ENCODE measurements at places on chromosomes 7 and 10.

DNA sequence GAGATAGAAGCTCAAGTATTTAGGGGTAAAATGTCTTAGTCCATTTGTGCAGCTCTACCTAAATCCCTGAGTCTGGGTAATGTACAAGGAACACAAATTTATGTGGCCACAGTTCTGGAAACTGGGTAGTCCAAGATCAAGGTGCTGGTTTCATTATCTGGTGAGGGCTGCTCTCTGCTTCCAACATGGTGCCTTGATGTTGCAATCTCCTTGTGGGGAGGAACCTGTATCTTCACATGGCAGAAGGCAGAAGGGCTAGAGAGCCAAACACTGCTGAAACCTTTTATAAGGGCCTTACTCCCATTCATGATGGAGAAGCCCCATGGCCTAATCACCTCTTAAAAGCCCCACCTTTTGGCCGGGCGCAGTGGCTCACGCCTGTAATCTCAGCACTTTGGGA is 8.7 kb upstream of the BAZ1B start:
- DNase-seq, result no peak

- DNase-seq, result no peak
Measured at GRCh38 chr7:1947586-1948217, 277.6 kb downstream of the ELFN1 start.

DNA sequence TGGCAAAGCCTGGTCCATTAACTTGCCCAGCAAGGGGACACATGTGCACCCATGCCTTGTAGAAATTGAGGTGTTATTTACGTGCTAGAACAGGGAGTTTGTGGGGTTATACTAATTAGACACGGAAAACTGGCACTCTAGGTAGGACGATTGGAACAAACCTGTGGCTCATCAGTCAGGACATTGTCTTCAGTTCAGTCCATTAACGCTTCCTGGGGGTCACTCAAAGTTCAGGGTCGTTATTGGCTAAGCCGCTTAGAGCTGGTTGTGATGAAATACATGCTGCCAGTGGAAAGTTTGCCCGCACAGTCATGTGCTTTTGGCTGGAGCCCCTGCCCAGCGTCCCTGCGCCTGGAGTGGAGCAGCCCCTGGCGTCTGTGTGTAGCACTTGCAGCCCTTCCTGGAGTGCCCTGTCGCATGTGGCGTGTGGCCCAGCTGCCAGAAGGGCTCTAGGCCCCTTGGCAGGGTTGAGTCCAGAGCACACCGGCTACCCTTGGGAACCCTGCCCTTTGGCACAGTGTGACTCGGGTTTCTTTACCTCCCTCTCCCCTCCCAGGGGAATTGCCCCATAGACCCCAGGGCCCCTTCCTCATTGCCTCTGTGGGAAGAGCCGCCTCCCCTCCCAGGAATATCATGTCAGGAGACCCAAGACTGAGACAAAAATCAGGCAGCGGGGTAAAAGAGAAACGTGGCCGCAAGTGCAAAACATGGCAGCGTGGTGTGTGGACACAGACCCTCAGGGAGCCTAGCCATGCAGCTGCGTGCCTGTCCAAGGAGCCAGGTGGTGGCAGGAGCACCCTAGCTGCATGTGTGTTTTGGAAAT is 9.8 kb downstream of the ZNF775 start:
- DNase-seq, result peak; percentile 86

GRCh38 chr10:43681220-43681619 is 32.5 kb upstream of the ZNF32 start:
- no peak for DNase-seq

GRCh38 chr10:6124666-6125065 is 35.8 kb downstream of the RBM17 start:
- no peak for DNase-seq

GRCh38 chr10:85614566-85614965 is 752.0 kb downstream of the GRID1 start:
- no peak for DNase-seq

GRCh38 chr10:98096316-98096715 is 38.1 kb upstream of the R3HCC1L start:
- DNase-seq, result no peak

GRCh38 chr7:29424295-29424983 is 139.2 kb upstream of the PRR15 start:
- DNase-seq, result no peak

DNA sequence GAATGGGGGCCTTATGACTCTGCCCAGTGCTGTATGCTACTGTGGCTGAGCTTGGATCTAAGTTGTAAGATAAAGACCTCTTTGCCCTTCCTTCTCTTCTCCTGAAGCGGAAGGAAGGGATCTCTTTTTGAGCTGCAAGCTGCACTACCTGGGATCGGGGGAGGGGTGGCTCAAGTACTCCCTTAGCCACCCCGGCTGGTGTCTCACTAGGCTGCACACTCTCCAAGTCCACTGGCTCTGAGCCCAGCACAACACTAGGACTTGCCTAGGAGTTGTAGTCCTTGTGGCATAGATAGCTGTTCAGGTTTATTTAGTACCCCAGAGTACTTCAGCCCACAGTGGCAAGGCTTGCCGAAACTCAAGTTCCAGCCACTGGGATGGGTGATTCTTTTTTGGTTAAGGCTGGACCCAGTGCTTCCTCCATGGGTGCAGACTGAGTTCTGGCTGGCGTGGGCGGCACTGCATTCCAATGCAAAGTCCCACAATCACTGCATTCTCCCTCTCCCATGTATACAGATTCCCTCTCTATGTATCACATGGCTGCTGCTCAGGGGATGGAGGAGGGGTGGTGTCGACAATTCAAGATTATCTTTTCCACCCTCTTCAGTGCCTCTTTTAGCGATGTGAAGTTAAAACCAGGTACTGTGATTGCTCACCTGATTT is 76.2 kb upstream of the SLC25A13 start:
- peak; percentile 34 for DNase-seq

DNA sequence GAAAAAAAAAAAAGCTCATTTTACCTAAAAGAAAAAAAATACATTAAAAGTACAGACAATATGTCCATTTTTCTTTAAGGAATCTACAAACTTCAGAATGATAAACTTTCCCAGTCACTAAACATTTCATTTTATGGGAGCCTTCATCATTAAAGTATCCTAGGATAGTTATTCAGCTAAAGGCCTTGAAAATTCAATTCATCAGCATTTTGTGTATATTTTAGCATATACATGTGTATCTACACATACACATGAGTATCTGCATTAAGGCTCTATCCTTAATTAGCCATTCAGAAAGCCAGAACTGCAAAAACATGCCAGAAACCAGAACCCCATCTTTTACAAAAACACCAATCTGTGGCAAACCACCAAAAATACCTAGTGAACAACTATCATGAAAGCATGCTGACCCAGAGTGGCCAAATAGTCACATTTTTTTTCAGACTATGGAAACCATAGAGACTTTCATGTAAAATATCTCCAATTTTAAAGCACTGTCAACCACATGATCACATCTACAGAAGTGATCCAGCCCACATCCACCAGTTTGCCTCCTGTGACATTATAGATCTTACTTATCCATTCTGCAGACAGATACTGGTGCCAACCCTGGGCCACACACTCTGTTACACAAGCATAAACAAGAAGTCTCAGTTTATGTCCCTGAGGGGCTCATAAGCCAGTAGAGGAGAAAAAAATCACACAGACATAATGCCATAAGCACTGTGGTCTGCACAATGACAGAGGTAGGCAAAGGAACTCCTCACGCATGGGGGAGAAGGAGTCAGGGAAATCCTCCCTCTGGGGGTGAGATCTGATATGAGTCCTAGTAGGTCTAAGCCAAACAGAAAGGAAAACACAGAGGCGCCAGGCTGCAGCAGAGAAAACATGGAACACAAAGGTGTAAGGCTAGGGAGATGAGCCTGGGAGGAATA is 79.2 kb downstream of the SRPK2 start:
- DNase-seq, result peak; percentile 8

- DNase-seq, result no peak
Measured at GRCh38 chr10:88091490-88092061, 228.2 kb downstream of the PTEN start.

DNA sequence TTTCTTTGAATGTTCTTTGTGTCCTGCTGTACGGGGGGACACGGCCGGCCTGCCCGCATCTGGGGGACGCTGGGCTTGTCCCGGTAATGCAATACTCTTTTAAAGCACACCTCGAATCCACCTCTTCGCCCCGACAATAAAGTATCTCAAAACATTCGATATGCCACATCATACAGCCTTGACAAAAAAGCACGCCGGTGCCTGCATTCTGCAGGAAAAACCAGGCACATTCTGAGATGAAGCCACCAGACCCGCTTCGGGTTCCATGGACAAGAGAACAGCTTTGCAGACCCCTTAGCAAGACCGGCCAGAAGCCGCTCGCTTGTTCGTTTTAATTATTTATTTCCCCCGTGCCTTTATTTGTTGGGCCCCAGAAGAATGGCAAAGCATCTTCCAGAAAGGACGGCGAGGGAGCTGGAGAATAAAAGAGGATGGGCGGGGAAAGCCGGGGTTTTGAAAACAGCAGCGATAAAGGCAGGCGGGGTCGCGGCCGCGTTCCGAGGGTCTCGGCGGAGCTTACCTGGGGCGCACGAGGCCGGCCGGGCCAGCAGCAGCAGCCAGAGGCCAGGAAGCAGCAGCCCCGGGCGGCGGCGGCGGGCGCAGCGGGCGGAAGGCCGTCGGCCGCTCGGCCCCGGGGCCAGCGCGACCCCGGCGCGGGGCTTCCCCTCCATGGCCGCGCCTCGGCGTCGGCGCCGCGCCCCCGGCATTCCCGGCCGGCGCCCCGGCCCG is 462 bp downstream of the KIAA1549 start:
- peak; percentile 41 for DNase-seq

- DNase-seq, result no peak
Measured at GRCh38 chr10:26439406-26440087, 1.4 kb downstream of the APBB1IP start.

DNA sequence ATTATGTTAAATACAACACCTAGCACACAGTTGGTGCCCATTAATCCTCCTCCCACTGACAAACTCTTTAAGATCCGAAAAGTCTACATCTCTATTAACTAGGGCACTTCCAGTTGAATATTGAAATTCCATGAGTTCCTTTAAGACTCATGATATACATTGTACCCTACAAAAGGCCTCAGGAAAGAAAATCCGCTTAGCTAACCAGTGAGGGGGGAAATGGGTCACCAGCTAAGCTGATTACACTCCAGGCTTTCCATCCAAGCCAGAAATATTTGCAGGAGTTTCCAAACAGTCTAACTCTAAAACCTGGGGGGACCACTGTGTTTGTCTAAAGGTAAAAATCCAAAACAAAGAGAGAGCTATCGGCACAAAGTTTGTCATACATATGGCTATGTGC is 1.3 kb upstream of the LRIT2 start:
- DNase-seq, result no peak

GRCh38 chr10:29096303-29096824 is 192.5 kb upstream of the LYZL1 start:
- no peak for DNase-seq

- DNase-seq, result no peak
Measured at GRCh38 chr7:94022550-94022949, 18.4 kb upstream of the BET1 start.

GRCh38 chr10:114525368-114525949 is 121.2 kb upstream of the AFAP1L2 start:
- peak; percentile 75 for DNase-seq

DNA sequence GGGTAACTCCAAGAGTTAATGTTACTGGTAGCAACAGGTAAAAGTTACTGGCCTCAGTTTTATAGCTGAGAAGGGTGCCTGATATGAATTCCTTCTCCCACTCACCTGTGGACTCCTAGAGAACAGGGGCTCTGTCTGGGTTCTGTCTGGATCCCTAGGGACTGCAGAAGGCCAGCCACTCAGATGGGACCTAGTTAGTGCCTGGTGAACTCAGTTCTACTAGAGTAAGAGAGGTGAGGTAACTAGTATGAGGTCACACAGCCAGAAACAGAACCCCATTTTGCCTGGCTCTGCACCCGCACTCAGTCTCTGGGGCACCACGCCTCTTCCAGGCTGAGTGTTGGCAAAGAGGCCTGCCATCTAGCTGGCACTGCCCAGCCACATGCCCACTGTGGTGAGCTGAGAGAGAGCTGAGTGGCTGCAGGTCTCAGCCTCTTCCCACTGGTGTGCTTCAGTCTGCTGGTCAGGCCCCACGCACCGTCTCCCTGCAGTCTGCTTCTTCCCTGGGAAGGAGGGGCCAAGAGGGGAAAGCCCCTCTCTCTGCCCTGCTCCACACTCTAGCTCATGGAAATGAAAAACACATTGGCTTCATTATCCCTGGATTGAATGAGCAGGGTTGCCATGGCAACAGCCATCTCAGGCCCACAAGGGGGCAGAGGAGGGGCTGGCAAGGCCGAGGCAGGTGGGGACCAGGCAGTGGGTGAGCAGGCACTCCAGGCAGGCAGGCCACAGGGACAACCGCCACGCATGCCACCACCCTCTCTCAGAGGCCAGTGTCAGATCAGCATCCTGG is 110.6 kb downstream of the ZMIZ1 start:
- DNase-seq, result peak; percentile 83

DNA sequence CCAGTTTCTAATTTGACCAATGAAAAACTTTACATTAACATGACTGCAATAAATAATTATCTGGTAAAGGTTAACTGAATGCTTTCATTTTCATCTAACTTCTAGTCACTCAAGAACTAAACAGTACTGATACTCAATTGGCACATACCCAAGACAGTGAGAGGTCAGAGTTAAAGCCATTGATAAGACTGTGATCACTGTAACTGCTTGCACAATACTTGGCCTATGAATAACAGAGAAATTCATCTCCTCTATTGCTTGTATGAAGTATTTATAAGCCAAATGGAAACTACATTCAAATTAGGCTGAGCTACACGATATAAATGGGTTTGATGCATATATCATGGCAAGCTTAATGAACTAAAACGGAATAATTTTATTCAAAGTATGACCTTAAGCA is 43.0 kb downstream of the HERC4 start:
- no peak for DNase-seq

GRCh38 chr7:29381206-29382094 is 182.2 kb upstream of the PRR15 start:
- no peak for DNase-seq

DNA sequence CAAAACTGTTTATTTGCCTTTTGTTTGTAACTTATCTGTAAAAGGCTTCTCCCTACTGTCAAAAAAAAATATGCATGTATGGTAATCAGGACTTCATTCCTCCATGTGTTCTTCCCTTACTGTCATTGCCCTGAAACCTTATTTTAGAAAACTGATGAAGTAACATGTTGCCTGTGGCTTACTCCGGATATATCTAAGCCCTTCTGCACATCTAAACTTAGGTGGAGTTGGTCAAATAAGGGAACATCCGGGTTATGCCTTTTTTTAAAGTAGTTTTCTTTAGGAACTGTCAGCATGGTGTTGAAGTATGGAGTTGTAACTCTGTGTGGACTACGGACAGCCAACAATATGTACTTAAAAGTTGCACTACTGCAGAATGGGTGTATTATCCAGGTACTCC is 6.2 kb downstream of the SAR1A start:
- no peak for DNase-seq

GRCh38 chr10:27614776-27615175 is 110.7 kb downstream of the RAB18 start:
- no peak for DNase-seq
